Neural progenitor cell (in vitro differentiated cells): ENCODE measurements at places on chromosomes 6 and 20. TPM values are rescaled to one million over a fixed set of nuclear protein-coding genes. Genes with fewer than 3 reads are reported as not detected.

GRCh38 chr6:35177157-35177556 is 36.0 kb upstream of the TCP11 start:
- no peak for DNase-seq
- no peak overlapping the region for H3K27ac ChIP-seq
- H3K4me3 ChIP-seq = no peak overlapping the region
- peaks cover 11% of the 10 kb centered on the region for H3K27me3 ChIP-seq

- H3K27me3 ChIP-seq = no peaks in the 10 kb centered on the region
- no peak overlapping the region for H3K4me3 ChIP-seq
- H3K27ac ChIP-seq = no peak overlapping the region
- no peaks in the 10 kb centered on the region for H3K4me1 ChIP-seq
- H3K36me3 ChIP-seq = no peaks in the 10 kb centered on the region
- DNase-seq = no peak
Measured at GRCh38 chr6:54037277-54037779, 73.9 kb upstream of the MLIP start.

Gene PLCB4
- total RNA-seq = 17.7 and 20.6 TPM in 2 replicates

GRCh38 chr20:35409542-35409941 is 2.2 kb downstream of the UQCC1 start:
- DNase-seq = no peak
- H3K4me3 ChIP-seq = no peak overlapping the region
- peaks cover 4% of the 10 kb centered on the region for H3K36me3 ChIP-seq
- H3K27ac ChIP-seq = no peak overlapping the region
- peaks cover 4% of the 10 kb centered on the region for H3K4me1 ChIP-seq

- no peak for DNase-seq
- no peak overlapping the region for H3K27ac ChIP-seq
- H3K36me3 ChIP-seq = peaks cover 8% of the 10 kb centered on the region
- no peak overlapping the region for H3K4me3 ChIP-seq
Measured at GRCh38 chr6:109373331-109373730, 8.9 kb downstream of the CD164 start.

- peaks cover 9% of the 10 kb centered on the region for H3K4me1 ChIP-seq
- no peaks in the 10 kb centered on the region for H3K36me3 ChIP-seq
- peak; percentile 65 for DNase-seq
- no peaks in the 10 kb centered on the region for H3K27me3 ChIP-seq
Measured at GRCh38 chr20:16517946-16518783, 55.1 kb downstream of the KIF16B start.

DNA sequence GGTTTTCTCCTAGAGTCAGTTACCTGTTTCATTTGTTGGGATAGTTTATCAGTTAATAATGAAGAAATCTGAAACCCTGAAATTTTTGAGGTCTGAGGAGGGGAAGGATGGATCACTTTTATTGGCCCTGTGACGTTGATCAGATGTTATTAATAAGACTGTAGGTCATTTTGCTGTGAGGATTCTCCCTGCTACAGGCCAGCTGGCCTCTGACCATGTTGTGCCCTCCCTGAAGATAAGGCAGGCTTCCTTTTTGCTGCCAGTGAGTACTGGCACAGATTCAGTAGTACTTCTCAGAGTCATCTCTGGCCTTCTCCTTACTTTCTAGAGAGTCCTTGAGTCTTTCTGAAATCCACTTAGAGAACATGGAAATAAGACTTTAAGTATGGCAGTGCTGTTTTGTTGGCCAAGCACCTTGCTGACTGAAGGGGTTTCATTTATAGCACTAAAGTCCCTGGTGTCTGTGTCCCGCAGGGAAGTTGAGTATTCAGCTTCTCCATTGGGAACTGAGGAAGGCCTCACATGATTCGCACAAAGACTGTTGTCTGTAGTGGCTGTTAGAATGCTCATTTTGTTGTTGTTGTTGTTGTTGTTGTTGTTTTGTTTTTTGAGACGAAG is 202.6 kb downstream of the DTNBP1 start:
- no peak overlapping the region for H3K4me3 ChIP-seq
- H3K4me1 ChIP-seq = peaks cover 50% of the 10 kb centered on the region
- no peak overlapping the region for H3K27ac ChIP-seq
- H3K27me3 ChIP-seq = no peaks in the 10 kb centered on the region
- no peak for DNase-seq
- no peaks in the 10 kb centered on the region for H3K36me3 ChIP-seq

DNA sequence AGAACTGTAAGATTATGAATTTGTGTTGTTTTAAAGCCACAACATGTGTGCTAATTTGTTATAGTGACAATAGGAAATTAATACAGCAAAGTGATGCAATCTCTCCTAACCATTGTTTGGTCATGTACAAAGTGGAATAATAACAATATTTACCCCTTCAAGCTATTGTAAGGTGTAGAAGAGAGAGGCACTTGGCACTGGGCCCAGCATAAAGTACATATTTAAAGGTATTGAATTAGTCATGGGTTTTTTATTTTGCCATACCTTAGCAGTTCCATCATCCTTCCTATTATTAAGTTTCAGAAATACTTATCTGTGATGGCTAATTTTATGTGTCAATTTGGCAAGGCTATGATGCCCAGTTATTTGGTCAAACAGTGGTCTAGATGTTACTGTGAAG is 322.4 kb upstream of the TSHZ2 start:
- H3K4me3 ChIP-seq = no peak overlapping the region
- no peaks in the 10 kb centered on the region for H3K4me1 ChIP-seq
- no peak overlapping the region for H3K27ac ChIP-seq
- H3K36me3 ChIP-seq = no peaks in the 10 kb centered on the region
- no peaks in the 10 kb centered on the region for H3K27me3 ChIP-seq

DNA sequence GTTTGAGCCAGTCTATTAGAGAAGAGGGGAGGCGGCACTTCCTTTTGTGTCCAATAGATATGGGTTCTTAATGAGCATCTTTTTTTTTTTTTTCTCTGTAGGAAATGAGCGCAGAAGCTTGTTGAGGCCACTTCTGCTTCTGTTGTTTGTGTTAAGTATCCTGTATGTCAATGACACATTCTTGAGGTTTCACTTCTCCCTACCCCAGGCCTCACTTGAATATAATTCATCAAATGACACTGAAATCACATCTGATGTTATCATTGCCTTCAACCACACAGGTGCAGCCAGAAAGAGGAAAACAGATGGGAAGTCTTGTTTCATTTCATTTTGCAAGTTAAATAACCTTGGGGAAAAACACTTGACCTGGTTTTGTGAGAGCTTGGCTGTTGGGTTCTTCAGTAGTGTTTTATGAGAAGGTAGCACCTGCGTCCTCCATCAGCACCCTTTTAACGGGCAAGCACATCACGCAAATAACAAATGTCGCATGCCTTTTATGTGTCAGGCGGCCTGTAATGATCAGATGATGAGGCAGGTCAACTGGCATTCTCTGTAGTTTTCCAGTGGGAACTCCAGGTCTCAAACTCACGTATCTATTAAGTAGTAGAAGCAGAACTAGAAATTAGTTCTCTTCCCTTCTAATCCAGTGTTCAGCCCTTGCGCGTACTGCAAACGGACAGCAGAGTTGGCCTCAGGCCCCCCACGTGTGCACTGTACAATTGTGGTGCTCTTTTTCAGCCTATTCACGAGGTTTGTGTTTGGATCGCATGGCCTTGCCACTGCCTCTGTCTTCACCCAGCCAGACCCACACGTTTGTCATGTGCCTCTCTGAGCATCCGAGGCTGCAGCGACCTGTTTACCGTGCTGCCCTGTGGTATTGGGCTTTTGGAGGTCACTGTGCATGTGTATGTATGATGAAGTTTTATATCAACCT is 23.5 kb downstream of the PLEKHG1 start:
- no peak overlapping the region for H3K27ac ChIP-seq
- DNase-seq = no peak
- peaks cover 6% of the 10 kb centered on the region for H3K4me1 ChIP-seq
- no peaks in the 10 kb centered on the region for H3K27me3 ChIP-seq
- H3K4me3 ChIP-seq = no peak overlapping the region

DNA sequence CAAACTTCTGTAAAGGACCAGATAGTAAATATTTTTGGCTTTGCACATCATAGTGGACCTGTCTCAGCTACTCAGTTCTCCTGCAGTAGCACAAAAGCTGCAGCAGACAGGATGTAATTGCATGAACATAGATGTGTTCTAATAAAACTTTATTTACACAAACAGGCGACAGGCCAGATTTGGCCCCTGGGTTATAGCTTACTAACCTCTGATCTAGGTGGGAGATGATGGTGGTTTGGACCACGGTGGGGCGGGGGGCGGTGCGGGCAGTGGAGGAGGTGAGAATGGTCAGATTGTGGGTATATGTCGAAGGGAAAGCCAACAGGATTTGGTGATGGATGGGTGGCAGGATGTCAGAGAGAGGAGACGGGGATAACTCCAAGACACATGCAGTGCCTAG is 196.3 kb downstream of the ZMYND8 start:
- no peak overlapping the region for H3K27ac ChIP-seq
- no peak for DNase-seq
- no peaks in the 10 kb centered on the region for H3K27me3 ChIP-seq
- H3K4me3 ChIP-seq = no peak overlapping the region
- H3K4me1 ChIP-seq = no peaks in the 10 kb centered on the region
- H3K36me3 ChIP-seq = no peaks in the 10 kb centered on the region

Gene TCF21
- 0.04 and 0.22 TPM in 2 replicates for total RNA-seq

GRCh38 chr6:119934816-119935215 is 585.3 kb upstream of the MAN1A1 start:
- H3K27me3 ChIP-seq = no peaks in the 10 kb centered on the region
- no peak overlapping the region for H3K4me3 ChIP-seq
- DNase-seq = no peak
- no peaks in the 10 kb centered on the region for H3K4me1 ChIP-seq
- no peak overlapping the region for H3K27ac ChIP-seq

Gene MAS1
- not detected in 2 replicates for total RNA-seq

Gene IDH3B
- total RNA-seq = 94.3 and 111 TPM in 2 replicates

GRCh38 chr6:53896196-53896595 is 101.4 kb downstream of the LRRC1 start:
- no peak for DNase-seq
- no peak overlapping the region for H3K27ac ChIP-seq
- no peaks in the 10 kb centered on the region for H3K4me1 ChIP-seq
- no peak overlapping the region for H3K4me3 ChIP-seq
- H3K36me3 ChIP-seq = no peaks in the 10 kb centered on the region
- no peaks in the 10 kb centered on the region for H3K27me3 ChIP-seq

DNA sequence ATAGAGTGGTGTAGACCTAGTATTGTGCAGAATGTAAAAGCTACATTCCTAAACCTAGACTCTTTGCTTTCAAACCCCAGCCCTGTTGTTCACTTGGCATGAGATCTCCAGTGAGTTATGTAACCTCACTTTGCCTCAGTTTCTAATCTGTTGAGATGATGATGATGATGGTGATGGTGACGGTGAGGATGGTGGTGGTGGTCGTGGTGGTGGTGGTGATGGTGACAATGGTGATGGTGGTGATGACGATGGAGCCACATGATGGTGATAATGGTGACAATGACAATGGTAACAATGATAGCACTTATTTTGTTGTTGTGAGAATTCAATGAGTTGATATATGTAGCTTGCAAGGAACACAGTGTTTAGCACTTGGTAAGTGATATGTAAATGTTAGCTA is 80.3 kb downstream of the FAXC start:
- no peak overlapping the region for H3K4me3 ChIP-seq
- no peaks in the 10 kb centered on the region for H3K36me3 ChIP-seq
- no peak overlapping the region for H3K27ac ChIP-seq

- no peak overlapping the region for H3K4me3 ChIP-seq
- peak; percentile 43 for DNase-seq
- no peaks in the 10 kb centered on the region for H3K36me3 ChIP-seq
Measured at GRCh38 chr20:953742-954141, 37.6 kb upstream of the ANGPT4 start.

GRCh38 chr6:103798166-103798565 is 1061.6 kb downstream of the HACE1 start:
- H3K27me3 ChIP-seq = no peaks in the 10 kb centered on the region
- DNase-seq = no peak
- H3K27ac ChIP-seq = no peak overlapping the region
- no peak overlapping the region for H3K4me3 ChIP-seq
- peaks cover 9% of the 10 kb centered on the region for H3K4me1 ChIP-seq

Gene MRAP2
- total RNA-seq = 0.59 and 0.75 TPM in 2 replicates

GRCh38 chr6:43229803-43230620 is 731 bp upstream of the DNPH1 start:
- DNase-seq = no peak
- peaks cover 33% of the 10 kb centered on the region for H3K27me3 ChIP-seq
- no peak overlapping the region for H3K27ac ChIP-seq
- no peaks in the 10 kb centered on the region for H3K4me1 ChIP-seq
- no peak overlapping the region for H3K4me3 ChIP-seq

DNA sequence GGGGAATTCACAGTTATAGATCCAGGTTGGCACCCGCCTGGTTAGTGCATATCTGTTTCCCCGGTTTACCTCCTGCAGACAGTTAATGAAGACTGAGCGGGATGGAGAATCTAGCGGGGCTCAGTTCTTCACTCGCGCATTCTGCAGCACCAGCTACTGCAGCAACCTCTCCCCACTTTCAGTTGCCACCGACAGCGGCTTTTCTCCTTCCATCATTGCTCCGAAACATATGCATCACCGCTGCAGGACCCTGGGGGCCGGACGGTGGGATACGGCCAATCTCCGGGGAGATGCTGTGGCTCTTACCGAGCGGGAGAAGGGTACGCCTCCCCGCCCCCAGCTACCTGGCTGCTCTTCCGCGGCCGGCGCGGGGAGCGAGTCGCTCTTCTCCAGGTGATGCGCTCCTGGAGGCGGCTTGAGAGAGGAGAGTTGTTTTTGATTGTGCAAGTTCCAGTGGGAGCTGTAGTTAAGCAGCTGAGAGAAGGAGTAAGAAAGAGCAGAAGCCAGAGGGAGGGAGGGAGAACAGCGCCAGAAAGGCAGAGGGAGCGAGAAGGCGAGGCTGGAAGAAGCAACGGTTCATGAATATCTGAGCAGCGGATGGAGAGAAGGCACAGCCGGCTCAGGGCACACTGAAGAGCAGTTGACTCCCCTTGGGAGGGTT is at the start of gene SGK1:
TSS of gene SGK1 (minus strand) at position 642 of the 661 bp plus-strand sequence. CDS start 652 bp downstream, outside the sequence.
- H3K27ac ChIP-seq = no peak within 1 kb of the TSS
- DNase-seq = peak; percentile 56
- H3K4me3 ChIP-seq = peak within 1 kb of the TSS; percentile 79

Gene GSTA1
- total RNA-seq = not detected in 2 replicates

- peaks cover 28% of the 10 kb centered on the region for H3K27me3 ChIP-seq
- DNase-seq = no peak
Measured at GRCh38 chr6:27230758-27231111, 16.8 kb upstream of the PRSS16 start.

DNA sequence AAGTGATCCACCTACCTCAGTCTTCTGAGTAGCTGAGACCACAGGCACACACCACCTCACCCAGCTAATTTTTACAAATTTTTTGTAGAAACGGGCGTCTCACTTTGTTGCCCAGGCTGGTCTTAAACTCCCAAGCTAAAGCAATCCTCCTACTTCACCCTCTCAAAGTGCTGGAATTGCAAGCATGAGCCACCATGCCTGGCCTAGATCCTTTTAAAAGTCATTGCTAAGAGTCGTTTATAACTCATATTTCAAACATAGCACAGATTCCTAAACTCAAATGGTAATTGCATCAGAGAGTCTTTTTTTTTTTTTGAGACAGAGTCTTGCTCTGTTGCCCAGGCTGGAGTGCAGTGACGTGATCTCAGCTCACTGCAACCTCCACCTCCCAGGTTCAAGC is 7.7 kb upstream of the SAMHD1 start:
- H3K36me3 ChIP-seq = no peaks in the 10 kb centered on the region
- H3K27ac ChIP-seq = no peak overlapping the region
- no peak for DNase-seq
- no peaks in the 10 kb centered on the region for H3K4me1 ChIP-seq
- no peaks in the 10 kb centered on the region for H3K27me3 ChIP-seq
- H3K4me3 ChIP-seq = no peak overlapping the region

GRCh38 chr6:144897441-144897921 is 612.3 kb downstream of the UTRN start:
- peaks cover 10% of the 10 kb centered on the region for H3K4me1 ChIP-seq
- no peaks in the 10 kb centered on the region for H3K27me3 ChIP-seq
- no peak overlapping the region for H3K4me3 ChIP-seq
- H3K36me3 ChIP-seq = no peaks in the 10 kb centered on the region
